ENCODE measurements at places on chromosomes 13 and 19.

- peak; percentile 38 for DNase-seq
Observed at GRCh38 chr19:12840091-12841079, 2.1 kb downstream of the MAST1 start.

- no peak for DNase-seq
Observed at GRCh38 chr13:113533161-113533840, 42.8 kb upstream of the DCUN1D2 start.

- no peak for DNase-seq
Observed at GRCh38 chr19:29687244-29687896, 22.1 kb downstream of the PLEKHF1 start.

GRCh38 chr19:16625163-16625958, 2.6 kb downstream of the MED26 start:
- no peak for DNase-seq

- DNase-seq, result no peak
Observed at GRCh38 chr19:12629215-12629614, 18.5 kb downstream of the ZNF791 start.

DNA sequence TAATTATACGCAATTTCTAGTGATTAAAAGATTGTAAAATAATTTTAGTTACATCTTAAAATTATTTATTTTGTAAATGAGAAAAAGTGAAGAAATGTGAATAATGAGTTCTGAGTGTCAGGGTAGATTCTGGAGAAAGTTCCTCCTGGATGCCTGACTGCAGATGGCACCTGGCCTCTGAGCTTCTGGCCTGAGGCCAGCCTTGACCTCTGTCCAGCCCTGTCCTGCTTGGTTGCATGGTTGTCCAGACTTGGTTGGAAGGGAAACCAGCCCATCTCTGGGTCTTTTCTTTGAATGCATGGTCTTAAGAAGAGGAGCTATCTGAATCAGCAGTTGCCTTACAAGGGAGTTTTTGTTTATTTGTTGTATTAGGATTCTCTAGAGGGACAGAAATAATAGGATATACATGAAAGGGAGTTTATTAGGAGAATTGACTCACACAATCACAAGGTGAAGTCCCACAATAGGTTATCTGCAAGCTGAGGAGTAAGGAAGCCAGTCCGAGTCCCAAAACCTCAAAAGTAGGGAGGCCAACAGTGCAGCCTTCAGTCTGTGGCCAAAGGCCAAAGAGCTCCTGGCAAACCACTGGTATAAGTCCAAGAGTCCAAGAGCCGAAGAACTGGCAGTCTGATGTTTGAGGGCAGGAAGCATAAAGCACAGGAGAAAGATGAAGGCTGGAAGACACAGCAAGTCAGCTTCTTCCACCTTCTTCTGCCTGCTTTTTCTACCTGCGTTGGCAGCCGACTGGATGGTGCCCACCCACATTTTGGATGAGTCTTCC, 385.8 kb downstream of the ZNF536 start:
- no peak for DNase-seq

DNA sequence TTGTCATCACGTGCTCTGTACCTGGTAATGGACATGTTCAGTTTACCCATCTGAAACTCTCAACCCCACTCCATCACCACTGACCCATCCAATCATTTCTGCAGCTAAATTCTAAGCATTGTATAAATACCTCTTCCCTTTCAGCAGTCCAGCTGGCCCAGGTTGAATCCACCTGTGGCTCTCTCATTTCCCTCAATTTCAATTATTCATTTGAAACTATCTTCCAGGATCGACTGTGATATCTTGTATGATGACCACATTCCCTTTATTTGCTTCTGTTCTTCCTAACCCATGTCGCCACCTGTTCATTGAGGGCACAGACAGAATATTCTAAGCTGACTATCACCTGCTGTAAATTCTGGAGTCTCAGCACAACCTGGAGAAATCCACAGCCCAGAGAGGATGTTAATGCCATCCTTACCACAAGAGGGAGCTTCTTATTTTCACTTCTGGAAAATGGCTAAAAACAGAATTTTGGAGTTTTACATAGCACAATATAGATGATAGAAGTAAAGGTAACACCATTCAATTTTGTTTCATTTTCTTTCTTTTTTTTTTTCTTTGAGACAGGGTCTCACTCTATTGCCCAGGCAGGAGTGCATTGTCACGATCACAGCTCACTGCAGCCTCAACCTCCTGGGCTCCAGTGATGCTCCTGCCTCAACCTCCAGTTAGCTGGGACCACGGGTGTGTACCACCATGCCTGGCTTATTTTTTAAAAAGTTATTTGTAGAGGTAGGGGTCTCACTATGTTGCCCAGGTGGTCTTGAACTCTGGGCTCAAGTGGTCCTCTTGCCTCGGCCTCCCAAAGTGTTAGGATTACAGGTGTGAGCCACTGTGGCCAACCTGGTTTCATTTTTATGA, 38.6 kb downstream of the ZNF823 start:
- peak; percentile 40 for DNase-seq
